ENCODE measurements at places on chromosomes 1 and 21.
A peak's percentile ranks its signal among the peaks of the same experiment; 100 is the strongest.

DNA sequence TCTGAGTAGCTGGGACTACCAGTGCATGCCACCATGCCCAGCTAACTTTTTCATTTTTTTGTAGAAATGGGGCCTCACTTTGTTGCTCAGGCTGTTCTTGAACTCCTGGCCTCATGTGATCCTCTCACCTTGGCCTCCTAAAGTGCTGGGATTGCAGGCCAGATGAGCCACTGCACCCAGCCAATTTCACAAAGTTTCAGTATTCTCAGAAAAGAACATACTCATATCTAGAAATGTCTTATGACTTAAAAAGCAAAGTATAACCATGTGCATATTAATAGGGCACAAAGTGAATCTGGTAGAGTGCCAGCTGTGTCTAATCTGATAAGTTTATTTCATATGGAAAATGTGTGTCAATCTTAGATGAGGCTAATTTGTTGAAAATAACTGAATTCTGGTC, 87.5 kb upstream of the CACYBP start:
- no peak for DNase-seq

DNA sequence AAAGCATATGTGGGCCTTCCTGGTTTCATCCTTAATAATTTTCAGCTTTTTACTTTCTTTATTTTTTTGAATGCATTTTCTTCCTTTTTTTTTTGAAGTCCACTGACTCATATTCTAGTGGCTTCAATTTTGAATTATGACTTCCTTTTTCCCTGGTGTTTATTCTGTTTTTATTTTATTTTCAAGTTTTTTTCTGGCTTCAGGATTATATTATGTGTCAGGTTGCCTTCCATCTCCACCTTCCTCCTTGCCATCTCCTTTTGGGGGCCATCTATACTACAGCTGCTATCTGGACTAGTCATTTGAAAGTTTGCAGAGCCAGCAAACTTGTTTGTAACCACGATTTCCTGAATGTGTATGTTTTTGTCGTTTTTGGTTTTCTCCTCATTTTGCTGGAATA, 117.6 kb downstream of the LEPR start:
- DNase-seq = no peak

DNA sequence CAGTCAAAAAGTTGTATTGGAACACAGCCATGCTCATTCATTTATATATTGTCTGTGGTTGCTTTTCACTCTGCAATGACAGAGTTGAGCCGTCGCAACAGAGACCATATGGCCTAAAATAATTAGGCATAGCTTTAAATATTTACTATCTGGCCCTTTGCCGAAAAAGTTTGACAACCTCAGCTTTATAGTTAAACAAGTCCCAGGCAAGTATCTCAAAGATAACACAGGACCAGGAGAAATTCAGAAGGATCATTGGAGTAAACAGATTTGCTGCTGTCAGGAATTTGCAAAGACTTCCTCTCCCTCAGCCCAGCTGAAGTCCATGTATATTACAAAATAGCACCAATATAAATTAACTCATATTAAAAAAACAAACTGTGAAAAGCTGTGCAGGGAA, 34.4 kb downstream of the NID1 start:
- DNase-seq = peak; percentile 25

DNA sequence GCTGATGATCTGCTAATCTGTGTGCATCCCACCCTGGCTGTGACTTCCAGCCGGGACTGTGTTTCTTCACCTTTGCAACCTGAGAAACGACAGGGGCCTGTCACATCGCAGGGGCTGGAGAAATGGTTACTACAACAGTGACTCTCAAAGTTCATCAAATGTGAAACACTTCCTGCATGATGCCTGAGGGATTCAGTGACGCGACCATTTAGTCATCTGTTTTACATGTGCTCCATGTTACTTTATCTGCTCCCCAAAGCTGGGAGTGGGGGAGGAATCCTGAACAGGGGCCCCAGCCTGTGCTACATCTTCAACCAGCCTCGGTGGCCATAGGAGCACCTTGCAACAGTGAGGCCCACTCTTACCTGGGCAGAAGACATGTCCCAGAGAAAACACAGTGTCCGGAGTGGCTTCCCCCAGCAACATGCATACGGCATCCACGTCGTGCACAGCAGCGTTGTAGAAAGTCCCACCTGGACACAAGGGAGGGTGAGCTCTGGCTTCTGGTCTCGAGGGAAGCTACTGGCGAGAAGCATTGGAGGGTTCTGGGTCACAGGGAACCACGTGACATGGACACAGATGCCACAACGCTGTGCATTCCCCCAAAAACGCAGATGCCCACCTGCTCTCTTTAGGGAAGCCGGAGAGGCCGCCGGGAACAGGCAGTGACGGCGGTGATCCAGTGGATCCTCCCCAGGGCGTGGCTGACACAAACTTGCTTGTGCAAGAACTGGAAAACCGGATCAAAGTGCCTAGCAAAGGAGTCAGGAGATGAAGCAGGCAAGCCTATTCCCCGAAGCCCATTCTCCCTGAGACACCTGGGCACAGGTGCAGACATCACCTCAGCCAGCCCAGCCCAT, 9.6 kb upstream of the CCDC27 start:
- DNase-seq = no peak

GRCh38 chr21:26153758-26154157, 16.8 kb downstream of the APP start:
- no peak for DNase-seq

DNA sequence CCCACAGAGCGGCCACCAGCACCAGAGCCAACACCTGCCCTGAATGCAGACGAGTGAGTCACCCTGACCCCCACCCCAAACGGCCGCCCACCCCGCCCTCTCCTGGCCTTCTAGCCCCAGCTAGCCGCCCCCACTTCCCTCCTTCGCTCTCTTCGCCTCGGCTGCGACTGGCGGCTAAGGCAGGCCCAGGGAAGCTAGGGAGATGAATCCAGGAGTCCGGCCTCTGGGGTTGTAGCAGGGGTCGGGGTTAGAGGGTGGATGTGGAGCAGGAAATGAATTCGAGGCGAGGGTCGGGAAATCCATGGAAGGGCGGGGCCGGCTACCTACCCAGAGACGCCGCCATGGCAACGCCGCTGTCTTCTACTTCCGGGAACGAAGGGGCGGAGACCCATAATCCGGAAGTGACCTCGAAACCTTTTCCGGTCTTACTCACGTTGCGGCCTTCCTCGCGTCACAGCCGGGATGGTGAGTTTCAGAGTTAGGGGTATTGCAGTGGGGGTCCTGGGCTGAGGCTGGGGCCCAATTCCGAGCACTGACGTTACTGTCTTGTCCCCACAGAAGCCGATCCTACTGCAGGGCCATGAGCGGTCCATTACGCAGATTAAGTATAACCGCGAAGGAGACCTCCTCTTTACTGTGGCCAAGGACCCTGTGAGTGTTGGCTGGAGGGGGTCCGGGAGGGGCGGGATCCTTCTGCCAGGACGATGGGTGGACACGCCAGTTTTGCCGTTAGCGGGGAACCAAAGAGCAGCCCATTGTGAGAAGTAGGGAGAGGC, at the start of the genes EIF3I and TMEM234:
EIF3I (plus strand) TSS at position 428 of the 776 bp plus-strand sequence; CDS start at position 463, 35 bp downstream.
TMEM234 (minus strand) TSS at position 374 of the 776 bp plus-strand sequence; CDS start at position 343, 31 bp downstream.
- DNase-seq = peak; percentile 96

DNA sequence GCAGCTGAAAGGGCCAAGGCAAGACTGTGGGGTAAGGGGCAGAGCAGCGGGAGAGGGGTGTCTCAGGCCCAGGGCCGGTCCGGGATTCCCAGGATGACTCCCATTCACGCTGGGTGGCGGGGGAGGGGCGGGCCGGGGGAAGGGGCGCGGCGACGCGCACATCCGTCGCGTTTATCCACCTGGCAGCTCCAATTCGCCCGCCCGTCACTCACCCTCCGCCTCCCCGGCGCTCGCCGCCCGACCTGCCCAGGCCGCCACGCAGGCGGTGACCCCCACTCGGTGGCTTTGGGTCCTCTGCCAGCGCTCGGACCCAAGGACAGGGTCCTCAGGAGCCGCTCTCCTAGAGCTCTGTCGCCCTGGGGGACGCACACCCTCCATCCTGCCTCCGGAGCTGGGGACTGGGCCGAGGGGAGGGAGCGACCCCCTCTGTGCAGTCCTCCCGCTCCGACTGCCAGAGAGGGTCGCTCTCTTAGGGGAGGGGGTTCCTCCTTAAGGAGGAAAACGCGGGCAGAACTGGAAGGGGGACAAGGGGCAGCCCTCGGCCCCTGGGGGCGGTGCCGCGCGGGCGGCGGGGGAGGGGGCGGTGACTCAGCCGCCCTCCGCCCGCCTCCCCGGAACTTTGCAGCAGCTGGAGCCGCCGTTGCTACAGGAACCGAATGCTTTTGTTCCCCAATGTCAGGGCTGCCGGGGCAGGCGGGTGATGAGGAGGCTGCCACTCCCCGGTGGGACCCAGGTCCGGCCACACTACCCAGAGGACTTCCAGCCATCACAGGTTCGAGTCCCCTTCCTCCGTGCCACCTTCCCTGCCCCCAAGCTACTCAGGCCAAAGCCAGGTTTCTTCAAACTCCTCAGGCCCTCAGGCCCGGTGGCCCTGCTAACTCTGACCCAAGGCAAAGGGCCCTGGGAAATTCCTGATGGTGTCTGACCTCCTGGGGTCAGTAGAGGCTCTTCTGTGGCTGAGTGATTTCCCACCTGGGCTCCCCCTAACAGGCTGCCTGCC, 3.4 kb downstream of the ADGRB2 start:
- peak; percentile 79 for DNase-seq

- DNase-seq = no peak
Measured at GRCh38 chr1:7449750-7450149, 321.3 kb upstream of the VAMP3 start.

GRCh38 chr1:26598890-26599289, 69.3 kb downstream of the RPS6KA1 start:
- DNase-seq = no peak

- no peak for DNase-seq
Measured at GRCh38 chr1:30691480-30691879, 31.9 kb downstream of the MATN1 start.

DNA sequence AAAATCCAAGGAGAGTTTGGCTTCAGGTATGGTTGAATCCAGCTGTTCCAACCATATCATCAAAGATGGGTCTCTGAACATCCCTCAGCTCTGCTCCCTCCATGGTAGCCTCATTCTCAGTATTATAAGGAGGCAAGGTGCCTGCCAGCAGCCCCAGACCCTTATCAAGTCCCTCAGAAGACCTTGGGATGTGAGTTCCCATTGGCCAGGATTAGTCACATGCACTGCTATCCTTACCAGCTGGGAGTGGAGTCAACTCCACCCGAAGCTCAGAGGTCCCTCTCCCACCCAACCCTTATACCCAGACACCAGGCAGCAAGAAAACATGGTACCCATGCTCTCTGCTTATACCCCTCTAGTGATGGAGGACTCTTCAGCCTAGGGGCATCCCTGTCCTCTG, 153.7 kb upstream of the ZBTB40 start:
- no peak for DNase-seq

- no peak for DNase-seq
Measured at GRCh38 chr1:236063919-236064673, 794 bp downstream of the NID1 start.

DNA sequence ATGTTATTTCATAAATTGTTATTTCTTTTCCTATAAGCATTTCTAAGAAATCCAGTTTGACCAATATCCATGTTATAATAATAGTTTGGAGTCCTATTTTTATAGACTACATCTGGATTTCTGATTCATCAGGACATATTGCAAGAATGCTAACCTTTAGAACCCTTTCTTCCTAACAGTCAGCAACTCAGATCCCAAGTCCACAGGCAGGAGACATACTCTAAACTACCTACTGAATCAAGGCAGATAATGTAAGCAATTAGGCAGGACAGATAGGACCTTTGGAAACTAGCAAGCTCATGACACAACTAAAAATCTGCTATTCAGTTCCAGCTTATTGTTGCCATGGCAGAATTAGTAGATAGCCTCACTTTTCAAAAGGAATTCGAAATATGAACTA, 104.1 kb downstream of the DENND1B start:
- DNase-seq = no peak

GRCh38 chr1:168266644-168267186, 14.0 kb upstream of the TBX19 start:
- peak; percentile 90 for DNase-seq

- DNase-seq = no peak
Measured at GRCh38 chr1:12201352-12202189, 28.3 kb upstream of the VPS13D start.

DNA sequence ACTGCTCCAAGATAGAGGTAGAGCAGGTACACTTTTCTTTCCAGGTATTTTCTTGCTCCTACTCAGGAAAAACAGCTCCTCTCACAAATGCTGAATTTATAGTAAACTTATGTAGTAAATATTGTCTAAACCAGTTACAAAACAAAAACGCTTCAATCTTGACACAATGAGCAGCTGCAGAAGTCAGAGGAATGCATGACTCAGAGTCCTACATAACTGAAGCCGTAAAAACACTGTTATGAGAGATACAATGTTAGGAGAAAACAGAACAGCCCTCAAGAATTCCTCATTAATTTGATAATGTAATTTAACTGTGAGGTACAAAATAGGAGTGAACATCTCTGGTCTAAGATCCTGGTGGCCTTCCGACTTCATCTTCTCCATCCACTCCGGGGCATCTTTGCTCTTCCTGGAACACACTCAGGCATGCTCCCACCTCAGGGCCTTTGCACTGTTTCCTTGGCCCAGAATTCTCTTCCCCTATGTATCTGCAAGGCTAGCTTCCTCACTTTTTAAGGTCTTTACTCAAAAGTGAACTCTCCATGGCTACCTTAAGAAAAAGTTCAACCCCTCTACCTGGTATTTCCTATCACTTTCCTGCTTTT, 138.5 kb downstream of the SLC45A1 start:
- DNase-seq = no peak

GRCh38 chr1:234550341-234551031, 59.5 kb downstream of the IRF2BP2 start:
- no peak for DNase-seq

DNA sequence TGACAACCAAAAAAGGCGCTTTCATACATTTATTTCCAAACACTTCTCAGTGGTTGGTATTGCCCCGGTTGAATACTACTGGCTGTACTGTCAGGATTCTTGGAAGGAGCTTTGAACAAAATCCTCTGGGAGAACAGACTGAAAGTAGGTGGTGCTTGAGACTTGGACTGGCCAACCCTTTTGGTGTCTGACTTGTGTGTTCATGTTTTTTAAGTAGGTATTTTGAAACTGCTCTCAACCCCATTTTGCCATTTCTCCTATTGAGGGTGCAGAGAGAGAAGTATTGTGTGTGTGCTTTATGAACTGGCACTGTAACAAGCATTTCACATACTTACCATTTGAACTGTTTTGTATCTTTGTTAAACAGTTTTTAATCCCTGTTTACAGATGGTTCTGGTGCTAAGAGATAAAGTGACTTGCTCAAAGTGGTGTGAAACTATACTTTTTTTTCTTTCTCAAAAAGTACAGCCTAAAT, 21.2 kb downstream of the ARID1A start:
- DNase-seq = no peak

GRCh38 chr1:168628807-168629206, 52.4 kb downstream of the XCL1 start:
- no peak for DNase-seq

- no peak for DNase-seq
Measured at GRCh38 chr1:51284487-51284954, 45.8 kb downstream of the TTC39A start.

DNA sequence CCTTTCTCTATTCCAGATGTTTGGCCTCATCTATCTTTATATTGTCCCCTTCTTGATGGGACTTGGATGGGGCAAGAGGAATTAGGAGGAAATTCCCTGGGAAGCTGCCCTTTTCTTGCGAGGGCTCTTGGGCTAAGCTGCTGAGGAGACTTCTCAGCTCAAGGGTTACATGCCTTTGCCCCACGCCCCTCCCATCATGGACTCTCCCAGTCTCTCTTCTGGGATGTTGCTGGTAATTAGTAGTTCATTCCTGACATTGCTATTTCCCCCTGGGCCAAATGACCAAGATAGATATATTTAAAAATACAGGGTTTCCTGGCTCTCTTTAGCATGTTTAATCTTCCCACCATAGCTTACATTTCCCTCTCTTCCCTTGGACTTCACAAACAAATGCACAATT, 90.6 kb upstream of the RALGPS2 start:
- no peak for DNase-seq
